ENCODE measurements at places on chromosomes 2 and 18.

- no peak for DNase-seq
Measured at GRCh38 chr2:69253611-69254301, 133.3 kb downstream of the GFPT1 start.

GRCh38 chr2:215579809-215580208 is 143.9 kb upstream of the FN1 start:
- DNase-seq = peak; percentile 94

GRCh38 chr2:112606547-112606946 is 22.1 kb downstream of the CHCHD5 start:
- DNase-seq = no peak

- DNase-seq = no peak
Measured at GRCh38 chr18:71352618-71353017, 1063.8 kb downstream of the SOCS6 start.

DNA sequence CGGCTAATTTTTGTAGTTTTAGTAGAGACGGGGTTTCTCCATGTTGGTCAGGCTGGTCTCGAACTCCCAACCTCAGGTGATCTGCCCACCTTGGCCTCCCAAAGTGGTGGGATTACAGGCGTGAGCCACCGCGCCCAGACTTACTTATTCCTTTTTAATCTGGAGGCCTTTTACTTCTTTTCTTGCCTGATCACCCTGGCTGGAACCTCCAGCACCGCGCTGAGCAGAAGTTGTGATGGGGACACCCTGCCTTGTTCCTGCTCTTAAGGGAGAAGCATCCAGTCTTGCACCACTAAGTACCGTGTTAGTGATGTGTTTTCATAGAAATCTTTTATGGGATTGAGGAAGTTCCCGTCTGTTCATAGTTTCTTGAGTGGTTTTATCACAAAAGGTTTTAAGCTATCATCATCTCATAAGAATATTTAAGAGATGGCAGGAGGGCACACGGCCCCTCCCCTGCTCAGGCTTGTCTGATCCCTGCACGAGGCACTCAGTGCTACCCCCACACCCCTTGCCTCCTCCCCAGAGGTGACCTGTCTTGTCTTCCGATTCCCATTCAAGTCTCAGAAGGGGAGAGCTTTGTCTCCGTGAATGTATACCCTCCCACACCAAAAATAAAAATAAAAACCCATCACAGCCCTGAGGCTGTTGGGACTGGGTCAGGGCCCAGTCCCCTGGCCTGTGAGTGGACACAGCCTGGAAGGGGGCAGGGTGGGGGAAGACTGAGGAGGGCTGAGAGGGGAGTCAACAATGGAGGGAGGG is 65.3 kb upstream of the SMAD7 start:
- no peak for DNase-seq

DNA sequence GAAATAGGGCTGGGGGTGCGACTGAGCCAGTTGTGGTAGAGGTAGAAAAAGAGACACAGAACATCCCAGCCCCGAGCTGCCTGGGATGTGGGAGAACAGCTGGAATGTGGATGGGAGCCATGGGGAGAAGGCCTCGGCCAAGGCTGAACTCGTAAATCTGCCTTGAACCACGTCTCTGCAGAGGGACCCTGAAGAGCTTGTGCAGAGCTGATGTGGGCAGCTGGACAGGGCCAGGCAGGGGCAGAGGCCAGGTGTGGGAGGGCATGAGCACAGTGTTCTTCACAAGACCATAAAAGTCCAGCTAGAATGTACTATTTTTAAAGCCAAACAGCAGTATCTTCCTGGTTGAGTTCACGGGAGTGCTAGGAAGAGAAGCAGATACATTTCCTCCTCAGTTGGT is 5.7 kb downstream of the TCF23 start:
- no peak for DNase-seq

DNA sequence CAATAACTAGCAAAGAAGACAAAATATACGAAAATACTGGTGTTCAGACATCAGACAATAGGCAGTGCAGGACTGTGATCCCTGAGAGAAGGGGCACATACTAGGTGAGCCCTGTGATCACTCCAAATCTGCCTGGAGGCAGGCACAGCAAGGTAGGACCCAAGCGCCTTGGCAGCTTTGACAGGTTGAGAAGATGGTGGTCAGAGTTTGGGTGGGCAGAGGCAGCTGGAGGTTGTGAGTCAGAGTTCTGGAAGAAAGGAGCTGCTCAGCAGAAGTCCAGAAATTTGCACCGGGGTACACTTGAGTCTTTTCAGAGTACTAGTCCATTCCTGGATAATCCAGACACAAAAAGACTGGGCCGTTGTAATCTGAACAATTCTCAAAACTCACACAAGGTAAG is 14.0 kb downstream of the KIF1A start:
- DNase-seq = no peak

DNA sequence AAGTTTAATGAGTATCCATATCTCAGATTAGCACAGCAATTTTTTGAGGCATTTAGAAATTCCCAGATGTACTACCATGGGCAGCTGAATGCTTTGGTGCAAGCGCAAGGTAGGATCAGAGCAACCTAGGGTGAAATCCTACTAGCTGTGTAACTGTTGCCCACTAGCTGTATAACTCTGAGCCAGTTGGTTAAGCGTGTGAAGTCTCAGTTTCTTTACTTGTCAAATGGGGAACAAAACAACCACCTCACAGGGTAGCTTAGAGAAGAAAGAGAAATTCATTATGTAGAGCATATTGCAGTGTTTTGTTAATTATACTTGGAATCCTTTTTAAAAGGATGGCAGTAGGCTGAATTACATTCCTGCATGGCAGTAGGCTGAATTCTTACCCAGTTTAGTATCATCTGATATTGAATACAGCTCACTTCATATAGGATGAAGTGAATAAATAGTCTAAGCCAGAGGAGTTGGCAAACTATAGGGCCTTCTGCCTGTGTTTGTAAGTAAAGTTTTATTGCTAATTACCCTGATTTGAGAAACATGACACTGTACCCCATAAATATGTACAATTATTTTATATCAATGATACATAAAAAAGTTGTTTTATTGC is 180.7 kb downstream of the PLCL1 start:
- no peak for DNase-seq

GRCh38 chr2:190695739-190696138 is 46.9 kb downstream of the NAB1 start:
- DNase-seq = no peak

DNA sequence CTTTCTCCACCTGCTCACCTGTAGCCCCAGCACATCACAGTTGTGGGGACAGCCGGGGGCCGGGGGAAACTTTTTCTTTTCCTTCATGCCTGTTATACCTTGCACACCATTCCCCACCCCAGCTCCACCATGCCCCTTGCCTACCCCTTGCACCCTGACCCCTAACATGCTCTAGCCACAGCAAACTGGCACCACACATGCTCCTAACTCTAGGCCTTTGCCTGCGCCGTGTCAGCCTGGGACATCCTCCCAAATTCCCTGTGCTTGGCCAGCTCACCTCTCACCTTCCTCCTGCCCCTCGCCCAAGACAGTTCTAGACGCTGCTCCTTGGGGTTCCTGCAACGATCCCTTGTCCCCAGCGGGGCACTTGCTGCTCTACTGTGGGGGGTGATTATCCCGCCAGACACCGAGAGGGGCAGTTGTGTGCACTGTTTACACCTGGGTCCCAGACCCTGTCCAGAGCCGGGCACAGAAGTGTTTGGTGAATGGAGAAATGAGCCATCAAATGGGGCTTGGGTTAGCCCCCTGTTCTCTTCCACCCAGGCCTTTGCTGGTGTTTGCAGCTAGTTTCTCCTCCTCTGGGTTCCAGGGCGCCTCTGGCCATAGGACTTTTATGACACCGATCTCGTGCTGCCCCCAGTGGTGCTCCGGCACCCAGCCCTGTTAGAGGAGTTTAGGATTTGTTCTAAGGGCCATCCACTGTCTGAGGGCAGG is 129.8 kb downstream of the CTIF start:
- no peak for DNase-seq

- peak; percentile 39 for DNase-seq
Measured at GRCh38 chr2:157747695-157748370, 119.2 kb upstream of the ACVR1C start.

DNA sequence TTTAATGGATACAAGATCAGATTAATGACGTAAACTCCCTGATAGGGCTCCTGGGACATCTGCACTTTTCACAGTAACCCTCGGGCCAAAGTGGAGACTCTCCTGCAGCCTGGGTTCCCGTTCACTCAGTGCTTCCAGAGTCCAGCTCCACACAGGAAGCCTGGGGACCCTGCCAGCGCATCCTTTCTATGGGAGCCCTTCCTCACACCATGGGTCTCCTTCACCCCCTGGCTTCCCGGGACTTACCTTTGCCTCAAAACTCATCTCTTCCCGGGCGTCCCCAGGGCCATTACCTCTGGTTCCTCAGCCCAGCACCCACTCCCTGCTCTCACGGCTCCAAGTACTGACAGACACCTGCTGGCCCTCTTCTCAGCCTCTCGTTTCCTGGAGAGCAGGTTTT is 40.7 kb upstream of the KLF11 start:
- DNase-seq = no peak

- no peak for DNase-seq
Measured at GRCh38 chr2:45973426-45973825, 322.0 kb downstream of the PRKCE start.

GRCh38 chr18:39497821-39498220 is 1932.2 kb upstream of the CELF4 start:
- no peak for DNase-seq

- DNase-seq = no peak
Measured at GRCh38 chr2:1915746-1916145, 171.4 kb upstream of the PXDN start.

DNA sequence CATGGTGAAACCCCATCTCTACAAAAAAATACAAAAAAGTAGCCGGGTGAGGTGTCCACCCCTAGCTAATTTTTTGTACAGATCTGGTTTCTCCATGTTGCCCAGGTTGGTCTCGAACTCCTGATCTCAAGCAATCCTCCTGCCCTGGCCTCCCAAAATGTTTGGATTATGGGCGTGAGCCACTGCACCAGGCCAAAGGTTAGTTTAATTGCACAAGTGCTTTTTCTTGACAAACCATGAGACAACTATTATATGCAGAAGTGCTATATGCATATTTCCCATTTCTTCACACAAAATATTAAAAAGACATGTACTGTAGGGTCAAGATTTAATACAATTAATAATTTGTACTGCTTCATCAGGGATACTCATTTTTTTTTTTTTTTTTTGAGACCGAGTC is 5.0 kb upstream of the GGCX start:
- DNase-seq = no peak

All from adipocyte (in vitro differentiated cells).